Globus pallidus (tissue), 1 donor: ENCODE measurements at places on chromosomes 13 and 19.

DNA sequence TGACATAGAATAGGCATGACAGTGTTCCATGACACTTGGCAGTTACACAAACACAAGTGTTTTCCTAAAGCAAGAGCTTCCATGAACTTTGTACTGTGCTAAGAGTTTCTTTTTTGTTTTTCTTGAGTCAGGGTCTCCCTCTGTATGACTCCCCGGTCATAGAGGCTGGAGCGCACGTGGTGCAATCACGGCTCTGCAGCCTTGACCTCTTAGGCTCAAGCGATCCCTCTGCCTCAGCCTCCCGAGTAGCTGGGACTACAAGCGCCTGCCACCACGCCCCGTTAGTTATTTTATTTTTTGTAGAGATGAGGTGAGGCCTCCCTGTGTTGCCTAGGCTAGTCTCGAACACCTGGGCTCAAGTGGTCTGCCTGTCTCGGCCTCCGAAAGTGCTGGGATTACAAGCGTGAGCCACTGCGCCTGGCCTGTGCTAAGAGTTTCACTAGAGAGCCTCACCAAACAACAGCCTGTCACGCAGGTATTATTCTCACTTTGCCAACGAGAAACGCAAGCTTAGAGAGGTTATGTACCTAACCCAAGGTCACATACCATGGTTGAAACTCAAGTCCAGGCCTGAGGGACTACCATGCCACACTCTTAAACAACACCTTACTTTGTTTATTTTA is 355.9 kb downstream of the KLF12 start:
- no peak for DNase-seq

GRCh38 chr19:8826371-8826770 is 5.7 kb downstream of the ZNF558 start:
- no peak for DNase-seq

- no peak for DNase-seq
Measured at GRCh38 chr19:48069435-48069834, 25.6 kb upstream of the CABP5 start.

DNA sequence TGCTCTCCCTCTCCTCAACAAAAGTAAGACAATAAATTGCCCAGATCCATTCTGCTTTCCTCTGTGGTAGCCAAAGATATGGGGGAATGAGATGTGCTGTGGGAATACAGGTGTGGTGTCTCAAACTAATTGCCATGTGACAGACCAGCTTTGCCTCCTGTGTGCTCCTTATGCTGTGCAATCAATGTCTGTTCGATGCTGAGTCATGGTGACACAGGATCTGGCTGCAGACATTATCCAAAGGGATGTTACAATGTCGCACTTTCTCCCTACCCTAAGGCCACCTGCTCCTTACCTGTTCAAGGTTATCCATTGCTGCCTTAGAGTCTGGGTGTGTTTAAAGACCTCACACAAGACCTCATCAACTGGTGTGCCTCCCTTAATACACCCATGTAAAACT is 32.5 kb downstream of the FGF14 start:
- no peak for DNase-seq

- DNase-seq: no peak
Measured at GRCh38 chr13:99311748-99312492, 4.7 kb upstream of the GPR183 start.

DNA sequence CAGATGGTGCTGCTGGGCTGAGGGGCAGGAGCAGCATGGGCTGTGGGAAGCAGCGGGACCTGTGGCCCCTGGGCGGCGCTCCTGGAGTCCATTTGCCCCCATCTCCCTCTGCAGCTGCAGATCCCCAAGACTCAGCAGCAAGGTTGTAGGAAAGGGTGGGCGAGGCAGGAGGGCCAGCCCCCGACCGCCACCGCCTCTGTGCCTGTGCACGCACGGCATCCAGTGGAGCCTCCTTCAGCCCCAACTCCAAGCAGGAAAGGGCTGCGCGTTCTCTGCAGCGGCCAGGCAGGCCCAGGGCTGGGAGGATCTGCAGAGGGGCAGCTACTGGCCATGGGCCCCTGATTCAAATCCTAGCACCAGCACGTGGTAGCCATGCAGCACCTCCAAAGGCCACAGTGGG is 20.8 kb downstream of the DPF1 start:
- DNase-seq: no peak

DNA sequence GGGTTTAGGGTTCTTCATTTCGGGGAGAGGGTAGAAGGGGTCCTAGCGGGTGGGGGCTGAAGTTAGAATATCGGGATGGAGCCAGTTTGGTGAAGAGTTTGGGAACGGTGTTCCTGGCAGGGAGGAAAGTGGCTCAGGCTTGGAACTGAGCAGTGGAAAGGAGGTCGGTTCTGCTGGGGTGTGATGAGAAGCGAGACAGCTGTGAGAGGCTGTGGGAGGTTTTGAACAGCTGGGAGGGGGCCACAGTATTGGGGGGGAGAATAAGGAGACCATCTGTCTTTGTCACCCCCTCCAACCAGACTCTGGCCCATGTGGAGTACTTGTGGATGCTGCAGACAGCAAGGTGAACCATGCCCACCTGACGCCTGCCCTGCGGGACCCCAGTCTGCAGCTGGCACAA is 1.0 kb upstream of the TM6SF2 start:
- DNase-seq: no peak

GRCh38 chr19:56508290-56508778 is 679 bp downstream of the ZNF471 start:
- DNase-seq: no peak

DNA sequence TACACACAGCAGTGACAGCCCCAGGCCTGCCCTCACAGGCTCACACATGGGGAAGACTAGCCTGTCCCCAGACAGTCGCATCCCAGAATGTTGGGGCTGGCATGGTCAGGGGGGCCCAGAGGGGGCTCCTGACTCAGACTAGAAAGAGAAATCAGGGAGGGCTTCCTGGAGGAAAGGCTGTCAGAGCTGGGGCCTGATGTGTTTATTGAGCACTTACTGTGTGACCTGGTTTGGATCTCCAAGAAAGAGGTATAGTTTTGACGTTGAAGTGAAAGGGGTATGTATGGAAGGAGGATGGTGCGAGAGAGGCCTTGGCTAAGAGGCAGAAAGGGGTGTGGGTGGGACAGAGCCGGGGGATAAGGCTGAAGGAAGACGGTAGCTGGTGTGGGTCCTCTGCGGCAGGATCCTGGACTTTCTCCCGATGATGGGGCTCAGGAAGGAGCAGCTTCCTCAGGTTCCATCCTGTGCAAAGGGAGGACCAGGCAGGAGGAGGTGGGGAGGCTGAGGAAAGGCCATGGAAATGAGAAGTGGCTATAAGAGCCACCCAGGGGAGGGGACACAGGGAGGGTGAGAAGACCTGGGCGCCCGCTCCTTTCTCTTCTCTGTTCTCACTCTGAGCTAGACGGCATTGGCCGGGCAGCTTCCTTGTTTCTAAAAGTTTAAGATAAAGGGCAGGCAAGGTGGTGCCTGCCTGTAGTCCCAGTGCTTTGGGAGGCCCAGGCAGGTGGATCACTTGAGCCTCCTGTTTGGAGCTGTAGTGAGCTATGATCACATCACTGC is 16.1 kb upstream of the BCL3 start:
- no peak for DNase-seq

GRCh38 chr19:2477141-2477710 is 1.3 kb downstream of the GADD45B start:
- DNase-seq: no peak

GRCh38 chr13:42874221-42874620 is 92.8 kb downstream of the FAM216B start:
- no peak for DNase-seq

GRCh38 chr19:18839465-18840287 is 7.9 kb downstream of the UPF1 start:
- no peak for DNase-seq

DNA sequence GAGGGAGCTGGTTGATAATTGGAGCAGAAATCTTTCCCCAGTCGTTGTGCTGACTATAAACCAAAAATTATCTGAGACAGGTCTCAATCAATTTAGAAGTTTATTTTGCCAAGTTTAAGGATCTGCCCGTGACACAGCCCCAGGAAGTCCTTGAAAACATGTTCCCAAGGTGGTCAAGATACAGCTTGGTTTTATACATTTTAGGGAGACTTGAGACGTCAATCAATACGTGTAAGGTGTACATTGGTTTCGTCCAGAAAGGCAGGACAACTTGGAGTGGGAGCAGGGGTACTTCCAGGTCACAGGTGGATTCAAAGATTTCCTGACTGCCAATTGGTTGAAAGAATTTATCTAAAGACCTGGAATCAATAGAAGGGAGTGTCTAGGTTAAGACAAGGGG is 17.6 kb downstream of the CFAP97D2 start:
- no peak for DNase-seq

- DNase-seq: peak; percentile 79
Measured at GRCh38 chr19:43651758-43652545, 12.3 kb upstream of the CADM4 start.

DNA sequence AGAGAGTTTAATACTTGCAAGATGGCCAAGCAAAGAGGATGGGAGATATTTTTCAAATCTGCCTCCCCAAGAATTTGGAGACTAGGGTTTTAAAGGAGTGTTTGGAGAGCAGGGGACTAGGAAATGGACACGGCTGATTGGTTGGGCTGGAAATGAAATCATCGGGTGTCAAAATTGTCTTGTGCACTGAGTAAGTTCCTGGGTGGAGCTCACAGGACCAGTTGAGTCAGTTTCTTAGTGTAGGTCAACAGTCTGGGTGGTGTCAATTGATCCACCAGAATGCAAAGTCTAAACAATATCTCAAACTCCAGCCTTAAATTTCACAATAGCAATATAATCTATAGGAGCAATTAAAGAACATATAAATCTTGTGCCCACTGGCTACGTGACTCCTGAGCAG is 23.0 kb upstream of the CEACAM4 start:
- no peak for DNase-seq

DNA sequence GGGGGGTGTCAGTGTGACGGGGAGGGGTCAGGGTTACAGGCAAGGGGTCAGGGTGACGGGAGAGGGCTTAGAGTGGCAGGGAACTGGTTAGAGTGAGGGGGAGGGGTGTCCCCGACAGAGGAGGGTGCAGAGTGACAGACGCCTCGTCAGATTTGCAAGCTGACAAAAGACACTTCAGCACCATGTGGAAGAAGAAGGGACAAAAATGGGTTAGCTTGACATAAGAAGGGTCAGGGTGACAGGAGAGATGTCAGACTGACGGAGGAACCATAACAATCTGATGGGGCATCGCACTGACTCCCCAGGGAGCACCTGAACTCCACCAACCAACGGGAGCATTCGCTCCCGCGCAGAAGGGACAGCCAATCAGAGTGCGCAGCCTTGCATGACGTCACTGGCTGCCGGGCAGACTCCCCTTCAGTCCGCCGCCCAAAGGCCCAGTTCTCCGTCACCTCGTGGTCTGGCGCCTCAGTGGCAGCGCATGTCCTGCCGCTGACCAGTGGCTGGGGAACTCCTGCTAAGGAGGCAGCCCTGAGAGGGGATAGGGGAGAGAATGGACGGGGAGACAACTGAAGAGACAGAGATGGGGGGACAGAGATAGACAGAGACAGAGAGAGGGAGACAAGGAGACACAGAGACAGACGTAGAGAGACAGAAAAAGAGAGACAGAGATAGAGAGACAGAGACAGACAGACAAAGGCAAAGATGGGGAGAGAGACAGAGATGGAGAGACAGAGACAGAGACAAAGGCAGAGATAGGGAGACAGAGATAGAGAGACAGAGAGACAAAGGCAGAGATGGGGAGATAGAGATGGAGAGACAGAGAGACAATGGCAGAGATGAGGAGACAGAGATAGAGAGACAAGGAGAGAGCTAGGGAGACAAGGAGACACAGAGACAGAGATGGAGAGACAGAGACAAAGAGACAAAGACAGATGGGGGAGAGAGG is 30.2 kb downstream of the C19orf81 start:
- peak; percentile 63 for DNase-seq

DNA sequence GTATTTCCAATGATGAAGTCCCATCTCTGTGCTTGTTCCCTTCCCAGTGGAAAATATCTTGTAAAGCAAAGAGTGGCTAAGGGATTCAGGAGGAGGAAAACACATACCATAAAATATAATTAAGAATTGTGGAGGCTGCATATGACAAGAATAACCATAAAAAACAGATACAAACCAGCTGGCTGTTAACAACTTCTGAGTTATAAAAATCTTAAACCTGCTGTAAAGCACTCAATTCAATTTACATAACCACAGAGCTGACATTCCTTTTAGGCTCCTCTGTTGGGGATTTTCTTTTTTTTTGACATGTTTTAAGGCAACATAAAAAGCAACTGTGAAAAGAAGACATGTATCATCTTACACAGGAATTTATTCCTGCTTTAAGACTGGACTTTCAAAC is 207.6 kb downstream of the DACH1 start:
- DNase-seq: no peak

DNA sequence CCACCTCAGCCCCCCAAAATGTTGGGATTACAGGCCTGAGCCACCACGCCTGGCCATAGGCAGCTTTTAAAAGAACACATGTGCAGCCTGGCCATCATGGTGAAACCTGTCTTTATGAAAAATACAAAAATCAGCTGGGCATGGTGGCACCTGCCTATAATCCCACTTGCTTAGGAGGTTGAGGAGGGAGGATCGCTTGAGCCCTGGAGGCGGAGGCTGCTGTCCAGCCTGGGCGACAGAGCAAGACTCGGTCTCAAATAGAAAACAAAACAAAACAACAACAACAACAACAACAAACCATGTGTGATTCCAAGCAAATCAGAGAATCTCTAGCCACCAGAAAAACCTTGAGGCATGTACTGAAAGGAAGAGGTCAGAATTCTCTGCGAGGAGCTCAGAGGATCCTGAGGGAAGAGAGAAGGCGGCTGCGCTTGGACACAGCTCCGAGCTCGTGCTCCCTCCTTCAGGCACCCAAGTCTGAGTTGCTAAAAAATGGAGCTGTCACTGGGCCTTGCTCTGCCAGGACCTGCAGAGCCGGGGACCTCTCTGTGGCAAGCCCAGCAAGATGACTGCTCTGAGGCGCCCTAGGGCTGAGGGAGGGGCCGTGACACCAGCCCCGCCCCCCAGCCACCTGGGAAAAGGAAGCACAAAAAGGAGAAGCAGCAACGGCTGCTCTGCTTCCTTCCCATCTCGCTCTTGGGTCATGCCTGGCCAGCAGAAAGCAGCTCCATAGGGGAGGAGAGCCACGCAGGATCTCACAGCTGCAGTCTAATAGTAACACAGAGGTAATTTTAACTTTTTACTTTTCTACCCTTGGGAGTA is at the start of gene ARL11:
Gene ARL11, plus strand, starts transcription at position 677 of the 822 bp plus-strand sequence. CDS start 1,941 bp downstream, outside the sequence.
- DNase-seq: peak; percentile 50

- DNase-seq: no peak
Measured at GRCh38 chr13:97460004-97460775, 26.2 kb downstream of the RAP2A start.

DNA sequence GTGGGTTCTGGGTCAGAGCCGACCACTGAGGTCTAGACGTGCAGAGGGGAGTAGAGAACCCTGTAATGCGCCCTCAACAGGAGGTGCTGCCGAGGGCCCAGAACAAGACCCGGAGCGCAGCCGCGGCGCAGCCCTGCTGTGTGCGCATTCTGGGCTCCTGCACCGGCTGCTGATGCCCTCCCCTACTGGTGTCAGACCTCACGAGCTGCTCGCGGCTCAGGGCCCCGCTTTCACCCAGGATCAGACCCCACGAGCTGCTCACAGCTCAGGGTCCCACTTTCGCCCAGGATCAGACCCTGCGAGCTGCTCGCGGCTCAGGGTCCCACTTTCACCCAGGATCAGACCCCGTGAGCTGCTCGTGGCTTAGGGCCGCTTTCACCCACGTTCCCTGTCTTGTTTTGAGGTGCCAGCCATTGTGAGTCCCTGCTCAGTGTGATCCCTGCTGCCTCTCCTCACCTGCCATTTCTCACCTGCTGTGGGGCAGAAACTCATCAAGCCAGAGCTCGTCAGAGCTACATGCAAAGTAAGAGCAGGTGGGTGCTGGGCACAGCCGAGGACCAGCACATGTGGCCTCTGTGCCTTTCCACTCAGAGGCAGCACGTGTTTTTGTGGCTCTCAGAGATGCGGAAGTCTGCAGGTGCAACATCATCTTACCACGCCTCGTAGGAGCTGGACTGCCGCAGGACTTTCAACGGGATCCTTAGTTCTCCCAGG is 47.0 kb upstream of the C13orf46 start:
- DNase-seq: no peak
